ENCODE measurements at places on chromosomes 2 and 18. TPM values are rescaled to one million over a fixed set of nuclear protein-coding genes. Genes with fewer than 3 reads are reported as not detected.

GRCh38 chr18:6650127-6650507 lies 79.4 kb upstream of the ARHGAP28 start:
- DNase-seq = no peak

- DNase-seq = no peak
These were observed 155.9 kb upstream of the CAPN13 start for GRCh38 chr2:30963184-30963583.

DNA sequence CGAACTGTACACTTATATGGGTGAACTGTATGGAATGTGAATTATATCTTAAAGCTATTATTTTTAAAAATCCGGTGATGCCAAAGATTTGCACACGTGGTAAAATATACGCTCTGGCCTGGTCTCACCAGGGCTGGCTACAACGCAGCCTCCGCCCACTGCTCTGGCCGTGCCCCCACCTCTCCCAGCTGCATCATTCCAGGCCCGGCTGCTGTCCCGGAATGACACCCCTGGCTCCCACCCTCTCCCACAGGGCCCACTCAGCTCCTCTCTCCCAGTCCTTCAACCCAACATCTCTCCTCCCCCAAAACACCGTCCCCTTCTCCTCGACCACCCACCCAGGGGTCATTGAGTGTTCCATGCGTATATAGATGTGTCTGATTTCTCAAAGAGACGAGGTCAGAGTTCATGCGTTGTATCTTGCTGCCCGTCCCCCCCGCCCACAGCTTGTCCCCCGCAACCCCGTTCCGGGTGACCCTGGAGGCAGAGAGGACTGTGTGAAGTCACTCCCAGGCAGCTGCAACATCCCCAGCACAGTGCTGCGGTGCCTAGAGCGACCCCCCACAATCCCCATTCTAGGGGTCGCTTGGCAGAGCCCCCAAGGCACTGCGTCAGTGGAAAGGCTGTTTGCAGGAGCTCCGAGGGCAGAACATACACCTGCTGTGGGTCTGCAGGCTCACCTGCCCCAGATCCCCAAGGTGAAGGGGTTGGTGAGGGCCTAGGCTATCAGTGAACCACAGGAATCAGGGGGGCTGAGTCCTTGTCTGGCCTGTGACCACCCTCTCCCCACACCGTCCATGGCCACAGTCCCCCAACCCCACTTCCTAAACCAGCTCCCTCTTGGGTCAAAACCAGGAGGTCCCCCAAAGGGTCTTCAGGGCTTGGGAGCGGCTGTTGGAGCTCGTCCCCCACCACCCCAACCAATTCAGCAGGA lies 13.3 kb downstream of the DNMT3A start:
- no peak for DNase-seq

- no peak for DNase-seq
These were observed 78.8 kb downstream of the FHOD3 start for GRCh38 chr18:36376361-36376760.

- no peak for DNase-seq
These were observed 11.0 kb upstream of the PLB1 start for GRCh38 chr2:28484835-28485234.

DNA sequence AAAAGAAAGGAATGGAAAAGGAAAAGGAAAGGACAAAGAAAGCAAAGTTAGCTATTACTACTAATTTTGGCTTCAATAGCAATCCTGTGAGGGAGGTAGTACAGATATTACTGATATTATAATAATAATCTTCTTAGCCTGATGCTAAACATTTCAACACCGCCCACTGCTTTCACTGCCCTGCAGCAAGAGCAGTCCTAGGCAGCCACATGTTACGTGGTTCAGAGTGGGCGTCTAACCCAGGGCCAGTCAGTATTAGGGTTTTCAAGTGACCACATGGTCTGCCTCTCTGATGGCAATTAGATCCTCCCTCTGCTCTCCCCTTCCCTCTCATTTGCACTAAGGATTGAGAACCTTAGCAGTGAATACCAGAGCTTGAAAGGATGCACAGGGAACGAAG lies 83.7 kb upstream of the ZNF397 start:
- DNase-seq = no peak

GRCh38 chr2:205642599-205643356 lies 39.5 kb upstream of the NRP2 start:
- no peak for DNase-seq

- DNase-seq = no peak
These were observed 102.5 kb downstream of the USP40 start for GRCh38 chr2:233464056-233464455.

DNA sequence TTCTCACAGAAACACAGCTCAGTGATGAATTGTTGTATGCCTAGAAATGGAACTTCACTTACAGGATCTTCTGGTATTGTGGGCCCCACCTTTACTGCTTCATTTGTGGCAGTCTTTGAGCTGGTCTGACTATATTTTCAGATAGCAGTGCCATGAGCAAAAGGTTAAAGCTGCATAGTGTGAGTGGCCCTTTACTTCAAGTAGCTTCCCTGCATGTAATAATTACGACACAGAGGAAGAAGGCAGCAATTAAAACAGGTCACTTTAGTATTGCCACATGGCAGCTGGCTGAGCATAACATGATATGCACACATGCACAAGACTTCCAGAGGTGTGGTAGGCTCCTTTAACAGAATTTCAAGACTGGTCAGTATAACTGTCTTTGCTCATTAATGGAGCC lies 426.3 kb upstream of the ZEB2 start:
- no peak for DNase-seq

DNA sequence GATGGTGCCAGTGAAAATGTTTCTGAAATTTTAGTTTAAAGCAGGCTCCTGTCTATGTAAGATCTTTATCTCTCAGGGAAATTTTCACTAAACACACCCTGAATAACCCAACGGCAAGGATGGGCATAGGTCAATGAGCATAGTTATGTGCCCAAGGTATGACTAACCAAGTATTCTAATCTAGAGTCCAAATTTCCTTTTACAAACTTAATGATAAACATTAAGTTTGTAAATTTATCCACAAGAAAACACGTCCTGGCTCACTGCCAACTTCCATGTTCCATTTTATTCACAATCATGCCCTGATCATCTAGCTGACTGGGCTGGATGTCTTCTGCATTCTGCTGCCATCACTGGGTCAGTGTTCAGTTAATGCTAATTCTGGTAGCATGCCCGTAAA lies 151.2 kb downstream of the SRBD1 start:
- no peak for DNase-seq

GRCh38 chr2:122009561-122009960 lies 254.1 kb downstream of the TSN start:
- no peak for DNase-seq

DNA sequence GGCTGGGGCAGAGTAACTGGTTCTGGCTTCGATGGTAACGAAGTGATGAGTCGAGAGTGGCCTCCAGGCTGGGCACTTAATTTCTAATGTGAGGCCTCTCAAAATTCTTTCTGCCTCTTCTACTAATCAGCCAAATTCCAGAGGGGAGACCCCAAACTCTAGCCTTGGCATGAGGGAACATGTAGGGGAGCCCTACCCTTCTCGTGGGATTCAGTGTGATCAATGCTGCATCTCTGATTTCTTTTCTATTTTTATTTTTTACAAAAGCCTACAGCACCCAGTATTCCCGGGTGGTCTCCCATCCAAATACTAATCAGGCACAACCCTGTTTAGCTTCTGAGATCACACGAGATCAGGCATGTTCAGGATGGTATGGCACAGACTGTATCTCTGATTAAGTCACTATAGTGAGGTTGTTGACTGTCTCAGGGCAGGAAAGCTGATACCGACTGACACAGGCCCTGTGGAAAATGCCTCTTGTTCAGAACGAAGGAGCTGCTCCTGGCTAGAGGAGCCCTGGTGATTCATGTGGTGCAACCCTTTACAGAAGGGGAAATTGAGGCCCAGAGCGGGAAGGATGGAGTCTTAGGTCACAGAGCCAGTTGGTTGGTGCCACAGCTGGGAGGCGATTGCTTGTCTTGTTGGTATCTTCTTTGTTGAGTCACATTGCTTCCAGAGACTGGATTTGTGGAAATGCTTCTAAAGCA lies 126.3 kb upstream of the HS6ST1 start:
- DNase-seq = no peak

The TUBB8B gene
- not detected for total RNA-seq

The FHOD3 gene
- not detected for total RNA-seq

The ACMSD gene
- total RNA-seq = not detected

The CNTNAP5 gene
- total RNA-seq = not detected

The ERICH2 gene
- total RNA-seq = not detected

The ABCB11 gene
- not detected for total RNA-seq

The REG3G gene
- 0.43 TPM for total RNA-seq

The SLC11A1 gene
- total RNA-seq = 0.05 TPM
